Fibroblast of mammary gland (primary cell): ENCODE measurements at places on chromosomes 1 and 21.

DNA sequence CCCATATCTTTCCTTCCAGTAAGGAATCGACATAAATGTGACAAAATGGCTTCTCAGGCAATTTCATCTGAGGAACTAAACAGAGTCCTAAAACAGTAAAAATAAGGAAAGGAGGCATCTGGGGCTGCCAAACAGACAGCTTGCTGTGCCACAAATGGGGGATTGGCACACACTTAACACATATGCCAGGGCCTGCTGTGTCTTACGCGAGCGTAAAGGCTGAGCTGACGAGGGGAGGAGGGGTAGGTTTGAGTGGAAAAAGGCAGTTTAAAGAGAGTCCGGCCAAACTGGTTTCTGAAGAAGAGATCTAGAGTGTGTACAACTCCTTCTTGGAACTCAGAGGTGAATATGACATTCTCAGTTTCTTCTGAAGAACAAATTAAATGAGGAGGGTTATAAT is 244.1 kb upstream of the MAP1LC3C start:
- DNase-seq, result no peak

- DNase-seq, result no peak
Measured at GRCh38 chr1:70737125-70737524, 310.5 kb downstream of the PTGER3 start.

DNA sequence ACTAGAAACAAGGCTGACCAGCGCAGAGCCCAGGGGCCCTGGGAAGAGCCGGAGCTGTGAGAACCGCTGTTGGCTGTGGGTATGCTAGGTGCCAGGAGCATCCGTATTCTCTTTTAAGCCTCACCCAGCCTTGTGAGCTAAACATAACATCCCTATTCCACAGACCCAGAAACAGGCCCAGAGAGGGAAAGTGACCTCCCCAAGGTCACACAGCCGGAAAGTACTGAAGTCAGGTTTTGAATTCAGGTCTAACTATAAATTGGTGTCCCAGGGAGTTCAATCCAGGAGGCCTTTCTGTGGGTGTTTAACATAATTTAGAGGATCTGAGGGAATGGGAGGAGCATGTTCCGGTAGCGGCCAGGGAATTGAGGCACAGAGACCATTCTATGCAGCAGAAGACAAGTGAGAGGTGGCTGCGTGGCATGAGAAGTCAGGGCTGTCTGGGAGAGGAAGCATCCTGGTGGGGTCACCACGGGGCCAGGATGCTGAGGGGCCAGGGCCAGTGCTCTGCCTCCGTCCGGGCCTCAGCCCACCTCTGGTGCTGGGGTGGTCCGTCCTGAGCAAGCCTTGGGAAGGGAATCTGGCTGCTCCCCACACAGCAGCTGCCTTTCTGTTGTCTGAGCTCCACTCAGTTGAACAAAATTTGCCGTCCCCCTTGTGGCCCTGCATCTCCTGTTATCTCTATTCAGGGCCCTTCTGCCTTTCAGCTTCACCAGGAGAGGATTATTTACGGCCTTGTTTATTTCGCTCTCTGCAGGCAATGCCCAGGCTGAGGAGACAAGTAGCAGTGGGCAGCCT is 338.8 kb upstream of the VAMP3 start:
- no peak for DNase-seq

DNA sequence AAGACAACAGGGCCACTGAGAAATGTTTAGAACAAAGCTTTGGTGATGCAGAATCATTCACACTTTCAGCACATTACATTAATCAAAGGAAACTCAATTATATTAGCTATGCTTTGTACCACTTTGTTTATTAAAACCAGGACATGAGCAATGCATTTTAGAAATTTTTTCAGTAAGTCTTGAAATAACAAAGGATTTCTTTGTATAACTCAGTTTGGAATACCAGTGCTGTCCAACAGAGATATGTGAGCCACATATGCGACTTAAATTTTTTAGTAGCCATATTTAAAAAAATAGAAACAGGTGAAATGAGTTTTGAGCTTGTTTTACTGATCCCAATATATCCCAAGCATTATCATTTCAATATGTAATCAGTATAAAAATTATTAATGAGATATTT is 18.8 kb upstream of the F3 start:
- DNase-seq, result no peak

GRCh38 chr1:156836041-156836654 is 19.5 kb upstream of the SH2D2A start:
- no peak for DNase-seq

DNA sequence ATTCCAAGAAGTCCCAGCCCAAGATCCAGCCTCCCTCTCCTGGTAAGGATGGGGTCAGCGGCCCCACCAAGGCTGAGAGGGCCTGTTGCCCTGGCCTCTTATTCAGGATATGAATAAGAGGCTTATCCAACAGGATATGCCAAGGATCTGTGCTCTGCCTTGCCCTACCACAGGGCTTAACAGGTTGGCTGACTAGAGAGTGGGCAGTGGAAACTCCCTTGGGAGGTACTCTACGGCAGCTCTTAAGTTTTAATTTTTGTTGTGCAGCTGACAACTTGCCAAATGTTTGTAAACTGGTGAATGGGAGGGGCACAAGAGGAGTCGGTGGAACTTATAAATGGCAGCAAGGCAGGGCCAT is 16.5 kb upstream of the PIGV start:
- no peak for DNase-seq

- DNase-seq, result peak; percentile 50
Measured at GRCh38 chr1:25989440-25990234, 8.2 kb downstream of the PAFAH2 start.

GRCh38 chr1:94336991-94337390 is 81.2 kb upstream of the ABCD3 start:
- DNase-seq, result no peak

DNA sequence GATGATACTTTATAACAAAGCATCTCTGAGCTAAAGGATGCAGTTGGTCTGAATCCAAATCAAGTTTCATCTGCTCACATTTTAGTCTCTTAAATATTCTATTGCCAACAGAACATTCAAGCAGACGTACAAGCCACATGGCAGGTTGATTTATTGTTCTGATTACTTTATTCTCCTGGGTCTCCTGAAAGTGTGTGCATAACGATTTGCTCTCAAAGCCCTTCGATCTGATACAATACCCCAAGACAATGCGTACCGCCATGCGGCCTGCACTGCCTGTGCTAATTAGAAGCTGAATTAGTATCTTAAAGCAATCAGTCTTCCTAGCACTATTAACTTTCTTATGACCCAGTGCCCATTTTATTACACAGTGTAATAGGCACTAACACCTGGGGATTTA is 56.9 kb downstream of the FHAD1 start:
- no peak for DNase-seq

DNA sequence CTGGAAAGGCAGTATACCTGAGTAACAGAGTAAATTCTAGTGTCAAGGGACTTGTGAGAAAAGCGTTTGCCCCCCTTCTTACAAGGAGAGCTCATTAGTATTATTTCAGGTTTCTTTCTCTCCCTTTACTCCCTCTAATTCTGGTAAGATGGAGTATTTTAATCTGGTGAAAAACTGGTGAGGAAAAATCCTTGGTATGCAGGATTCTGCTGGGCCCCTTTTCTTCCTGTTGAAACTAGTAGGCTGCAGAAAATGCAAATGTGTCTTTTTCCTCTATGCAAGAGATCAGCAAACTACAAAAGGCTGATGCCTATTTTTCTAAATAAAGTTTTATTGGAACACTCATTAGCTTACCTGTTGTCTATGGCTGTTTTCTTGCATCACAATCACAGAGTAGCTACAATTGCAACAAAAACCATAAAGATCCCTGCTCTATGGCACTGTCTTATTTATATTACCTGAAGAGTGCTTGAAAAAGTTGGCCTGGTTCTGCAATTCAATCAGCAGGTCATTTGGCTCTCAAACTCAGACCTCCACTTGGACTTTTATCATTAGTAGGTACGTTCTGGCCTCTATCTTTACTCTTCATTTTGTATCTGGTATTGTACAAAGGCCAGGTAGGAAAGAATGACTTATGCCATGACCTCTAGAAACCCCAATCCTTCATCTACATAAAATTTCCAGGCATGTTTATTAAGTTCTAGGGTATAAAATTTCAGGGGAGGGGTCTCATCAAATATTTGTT is 109.6 kb downstream of the AKT3 start:
- DNase-seq, result no peak

GRCh38 chr1:168243636-168244212 is 17.9 kb downstream of the SFT2D2 start:
- no peak for DNase-seq

DNA sequence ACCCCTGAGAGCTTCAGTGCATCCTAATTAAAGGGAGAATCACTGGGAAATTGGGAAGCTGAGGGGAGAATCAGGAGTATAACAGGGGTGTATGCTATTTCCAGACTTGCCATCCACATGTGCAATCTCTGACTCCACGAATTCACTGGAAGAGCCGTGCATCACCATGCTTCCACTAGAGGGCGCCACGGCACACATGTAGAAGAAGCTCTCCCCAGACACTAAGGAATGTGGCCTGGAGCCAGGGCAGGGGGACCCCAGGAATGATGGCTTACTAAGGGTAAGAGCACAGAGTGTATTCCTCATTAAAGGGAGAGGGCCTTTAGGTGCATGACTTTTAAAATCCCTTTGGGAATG is 81.5 kb downstream of the ABCA4 start:
- DNase-seq, result peak; percentile 67

DNA sequence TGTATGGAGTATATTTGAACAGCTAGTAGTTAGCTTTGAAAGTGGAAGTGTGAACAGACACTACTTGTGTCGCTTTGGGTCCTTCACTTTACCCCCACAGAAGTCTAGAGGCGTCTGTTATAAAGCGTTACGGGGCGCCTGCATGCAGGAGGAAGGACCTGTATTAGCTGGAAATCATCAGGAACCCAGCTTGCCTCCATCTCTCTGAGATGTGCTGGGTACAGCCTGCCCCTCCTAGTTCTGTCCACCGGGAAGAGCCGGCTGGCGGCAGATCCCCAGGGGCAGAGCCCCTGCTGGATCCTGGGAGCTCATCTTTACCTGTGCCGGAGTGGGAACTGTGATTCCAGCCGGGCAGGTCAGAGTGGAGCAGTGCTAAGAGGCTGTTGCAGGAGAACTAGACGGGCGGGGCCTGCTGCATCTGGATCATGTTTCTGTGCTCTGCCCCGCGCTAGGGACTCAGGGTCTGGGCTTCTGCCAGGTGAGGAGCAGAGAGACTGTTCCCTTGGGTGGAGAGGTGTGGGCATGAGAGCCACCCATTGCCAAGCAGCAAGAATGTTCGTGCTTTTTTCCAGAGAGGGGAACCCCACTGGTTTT is 22.3 kb upstream of the SPSB1 start:
- DNase-seq, result no peak

- DNase-seq, result no peak
Measured at GRCh38 chr1:161158316-161159010, 837 bp upstream of the USP21 start.

GRCh38 chr1:24599265-24599664 is 43.4 kb downstream of the NCMAP start:
- no peak for DNase-seq

GRCh38 chr21:45804809-45805313 is 161.3 kb downstream of the PCBP3 start:
- DNase-seq, result no peak
